ENCODE measurements at places on chromosomes 1 and 21. TPM values are rescaled to one million over a fixed set of nuclear protein-coding genes. Genes with fewer than 3 reads are reported as not detected.

The LCE1E gene
- not detected for total RNA-seq

The LAD1 gene
- 27.8 TPM for total RNA-seq

- no peak for DNase-seq
Measured at GRCh38 chr1:42000766-42001165, 82.0 kb upstream of the HIVEP3 start.

The CD55 gene
- 9.8 TPM for total RNA-seq

The H6PD gene
- total RNA-seq, result 116 TPM

DNA sequence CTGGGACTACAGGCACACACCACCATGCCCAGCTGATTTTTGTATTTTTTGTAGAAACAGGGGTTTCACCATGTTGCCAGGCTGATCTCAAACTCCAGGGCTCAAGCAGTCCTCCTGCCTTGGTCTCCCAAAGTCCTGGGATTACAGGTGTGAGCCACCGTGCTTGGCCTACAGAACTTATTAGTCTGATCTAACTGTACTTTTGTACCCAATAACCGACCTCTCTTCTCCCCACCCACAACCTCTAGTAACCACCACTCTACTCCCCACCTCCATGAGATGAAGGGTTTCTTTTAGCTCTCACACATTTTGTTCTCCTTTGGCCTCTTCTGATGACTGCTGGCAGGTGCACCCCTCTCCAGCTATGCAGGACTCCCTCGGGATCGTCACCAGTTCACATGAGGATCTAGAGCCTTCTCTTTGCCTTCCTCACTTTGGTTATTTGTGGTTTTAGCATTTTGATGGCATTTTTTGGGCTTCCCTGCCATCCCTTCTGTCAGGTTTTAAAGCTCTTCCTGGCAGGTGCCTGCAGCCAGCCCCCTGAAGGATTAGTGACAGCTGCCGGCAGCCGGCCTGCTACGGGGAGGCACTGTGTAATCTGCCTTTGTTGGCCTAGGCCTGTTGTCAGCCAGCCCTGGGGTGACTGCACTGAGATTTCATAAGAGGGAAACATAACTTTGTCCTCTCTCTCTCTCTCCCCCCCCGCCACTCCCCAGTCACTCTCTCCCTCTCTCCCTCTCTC lies 99.8 kb upstream of the ATP1A1 start:
- peak; percentile 87 for DNase-seq

- no peak for DNase-seq
Measured at GRCh38 chr1:30450148-30450817, 273.1 kb downstream of the MATN1 start.

DNA sequence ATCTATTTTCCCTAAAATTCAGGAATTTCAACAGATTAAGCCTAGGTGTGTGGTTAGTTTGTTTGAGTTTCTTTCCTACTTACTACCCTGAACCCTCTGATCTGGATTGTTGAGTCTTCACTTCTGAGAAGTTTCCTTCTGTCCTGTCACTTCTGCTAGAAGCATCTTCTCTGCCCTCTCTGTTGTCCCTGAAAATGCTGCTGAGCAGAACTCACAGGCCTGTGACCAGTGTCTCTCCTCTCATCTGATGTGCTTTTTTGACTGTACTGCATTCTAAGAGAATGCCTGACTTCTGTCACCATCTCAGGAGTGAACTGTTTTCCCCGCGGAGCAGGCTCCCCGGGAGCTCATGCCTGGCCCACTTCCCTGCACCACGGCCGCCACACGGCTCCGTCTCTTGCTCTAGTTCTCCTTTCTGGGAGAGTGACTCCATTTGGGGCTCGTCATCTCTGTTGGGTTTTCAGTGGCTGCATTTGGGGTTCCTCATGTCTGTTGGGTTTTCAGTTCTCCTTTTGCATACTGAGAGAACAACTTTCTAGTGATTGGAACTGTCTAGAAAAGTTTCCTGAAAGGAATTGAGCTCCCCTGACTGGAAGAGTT lies 77.9 kb downstream of the POFUT2 start:
- DNase-seq, result no peak
